Mesothelial cell of epicardium (in vitro differentiated cells): ENCODE measurements at places on chromosomes 5 and 9.

GRCh38 chr5:43994352-43994708 lies 391.4 kb downstream of the NNT start:
- H3K4me1 ChIP-seq = no peaks in the 10 kb centered on the region
- no peak overlapping the region for H3K4me3 ChIP-seq
- H3K27me3 ChIP-seq = no peaks in the 10 kb centered on the region
- DNase-seq = no peak
- H3K36me3 ChIP-seq = no peaks in the 10 kb centered on the region

- no peaks in the 10 kb centered on the region for H3K36me3 ChIP-seq
- no peak for DNase-seq
- H3K27ac ChIP-seq = no peak overlapping the region
Observed at GRCh38 chr5:113170707-113171106, 194.1 kb downstream of the DCP2 start.

DNA sequence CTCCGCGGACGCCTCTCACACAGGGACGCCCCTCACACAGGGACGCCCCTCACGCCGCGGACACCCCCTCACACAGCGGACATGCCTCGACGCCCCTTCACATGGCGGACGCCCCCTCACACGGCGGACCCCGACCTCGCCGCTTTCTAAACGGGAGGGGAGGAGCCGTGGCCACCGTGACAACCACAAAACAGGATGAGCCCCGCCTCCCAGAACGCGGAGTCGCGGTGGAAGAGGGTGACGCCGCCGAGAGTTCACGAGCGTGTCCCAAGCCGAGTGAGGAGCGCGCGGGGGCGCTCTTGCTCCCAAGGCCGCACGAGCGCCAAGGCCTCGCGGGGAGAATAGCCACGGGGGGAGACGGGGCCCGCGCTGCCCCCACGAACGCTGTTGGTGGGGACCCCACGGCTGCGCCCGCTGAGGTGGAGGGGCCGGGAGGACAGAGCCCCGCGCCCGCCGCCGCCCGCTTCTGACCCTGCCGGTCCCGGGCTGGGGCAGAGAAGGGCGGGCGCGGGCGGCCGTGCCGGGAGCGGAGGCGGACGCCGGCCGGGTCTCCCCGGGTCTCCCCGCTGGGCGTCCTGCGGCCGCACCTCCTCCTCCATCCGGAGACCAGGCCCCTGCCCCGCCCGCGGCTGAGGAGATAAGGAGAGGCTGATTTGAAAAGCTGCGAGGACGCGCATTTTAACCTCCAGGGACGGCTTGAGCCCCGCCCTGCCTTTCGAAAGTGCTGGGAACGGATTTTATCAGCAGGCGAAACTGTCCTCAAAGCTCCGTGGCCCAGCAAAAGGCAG lies 3.9 kb upstream of the NKD2 start:
- H3K27ac ChIP-seq = peak overlapping the region; percentile 81
- H3K36me3 ChIP-seq = no peaks in the 10 kb centered on the region
- peak; percentile 45 for DNase-seq
- peak overlapping the region; percentile 69 for H3K4me3 ChIP-seq

GRCh38 chr9:115850548-115851304 lies 302.9 kb upstream of the PAPPA start:
- no peak overlapping the region for H3K4me3 ChIP-seq
- H3K4me1 ChIP-seq = peaks cover 3% of the 10 kb centered on the region
- DNase-seq = no peak
- H3K27me3 ChIP-seq = no peaks in the 10 kb centered on the region

DNA sequence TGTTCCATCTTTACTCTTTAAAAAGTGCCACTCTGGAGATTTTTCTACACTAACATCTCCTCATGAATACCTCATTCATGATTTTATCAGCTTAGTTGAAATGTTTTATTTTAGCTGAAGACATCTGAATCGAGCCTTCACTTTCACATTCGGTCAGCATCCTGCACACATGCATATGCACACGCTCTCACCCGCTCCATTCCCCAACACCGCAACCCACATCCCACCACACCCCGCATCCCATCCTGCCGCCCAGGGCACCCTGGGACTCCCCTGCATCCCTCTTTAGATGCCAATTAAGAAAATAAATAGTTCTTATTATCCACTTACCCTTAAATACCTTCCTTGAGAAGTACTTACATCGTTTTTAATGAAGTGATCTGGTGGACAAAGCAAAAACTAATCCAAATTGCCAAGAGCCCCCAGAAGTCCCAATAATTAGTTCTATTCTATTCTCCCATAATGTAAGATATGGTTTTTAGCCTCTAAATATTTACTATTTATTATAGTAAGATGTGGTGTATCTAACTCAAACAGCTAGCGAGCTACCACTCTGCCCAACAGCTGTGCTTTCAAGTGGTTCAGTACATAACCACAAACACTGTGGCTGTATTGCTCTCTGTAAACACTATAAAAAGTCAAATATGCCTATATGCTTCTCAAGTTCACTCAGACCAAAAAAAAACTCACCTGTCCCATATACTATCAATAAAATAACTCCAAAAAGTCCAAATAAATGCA lies 38.2 kb downstream of the GZMK start:
- H3K4me3 ChIP-seq = no peak overlapping the region
- peaks cover 22% of the 10 kb centered on the region for H3K27me3 ChIP-seq
- no peaks in the 10 kb centered on the region for H3K36me3 ChIP-seq
- H3K4me1 ChIP-seq = no peaks in the 10 kb centered on the region
- H3K27ac ChIP-seq = no peak overlapping the region
- no peak for DNase-seq

GRCh38 chr5:148910216-148910615 lies 83.8 kb downstream of the ADRB2 start:
- no peak overlapping the region for H3K4me3 ChIP-seq
- no peak for DNase-seq
- H3K27me3 ChIP-seq = no peaks in the 10 kb centered on the region
- H3K36me3 ChIP-seq = no peaks in the 10 kb centered on the region

- peak overlapping the region; percentile 47 for H3K27ac ChIP-seq
- H3K4me3 ChIP-seq = no peak overlapping the region
- no peaks in the 10 kb centered on the region for H3K4me1 ChIP-seq
- peaks cover 24% of the 10 kb centered on the region for H3K36me3 ChIP-seq
- H3K27me3 ChIP-seq = no peaks in the 10 kb centered on the region
Observed at GRCh38 chr9:95887926-95888497, 12.5 kb downstream of the ERCC6L2 start.

GRCh38 chr5:43221502-43221901 lies 29.5 kb downstream of the NIM1K start:
- no peak for DNase-seq
- H3K27ac ChIP-seq = no peak overlapping the region
- H3K27me3 ChIP-seq = no peaks in the 10 kb centered on the region
- H3K4me3 ChIP-seq = no peak overlapping the region
- no peaks in the 10 kb centered on the region for H3K4me1 ChIP-seq

- DNase-seq = peak; percentile 58
- peaks cover 35% of the 10 kb centered on the region for H3K27me3 ChIP-seq
- peaks cover 22% of the 10 kb centered on the region for H3K4me1 ChIP-seq
- H3K36me3 ChIP-seq = no peaks in the 10 kb centered on the region
- peak overlapping the region; percentile 79 for H3K4me3 ChIP-seq
- peak overlapping the region; percentile 51 for H3K27ac ChIP-seq
Observed at GRCh38 chr5:77851176-77852067, 75.3 kb upstream of the TBCA start.

DNA sequence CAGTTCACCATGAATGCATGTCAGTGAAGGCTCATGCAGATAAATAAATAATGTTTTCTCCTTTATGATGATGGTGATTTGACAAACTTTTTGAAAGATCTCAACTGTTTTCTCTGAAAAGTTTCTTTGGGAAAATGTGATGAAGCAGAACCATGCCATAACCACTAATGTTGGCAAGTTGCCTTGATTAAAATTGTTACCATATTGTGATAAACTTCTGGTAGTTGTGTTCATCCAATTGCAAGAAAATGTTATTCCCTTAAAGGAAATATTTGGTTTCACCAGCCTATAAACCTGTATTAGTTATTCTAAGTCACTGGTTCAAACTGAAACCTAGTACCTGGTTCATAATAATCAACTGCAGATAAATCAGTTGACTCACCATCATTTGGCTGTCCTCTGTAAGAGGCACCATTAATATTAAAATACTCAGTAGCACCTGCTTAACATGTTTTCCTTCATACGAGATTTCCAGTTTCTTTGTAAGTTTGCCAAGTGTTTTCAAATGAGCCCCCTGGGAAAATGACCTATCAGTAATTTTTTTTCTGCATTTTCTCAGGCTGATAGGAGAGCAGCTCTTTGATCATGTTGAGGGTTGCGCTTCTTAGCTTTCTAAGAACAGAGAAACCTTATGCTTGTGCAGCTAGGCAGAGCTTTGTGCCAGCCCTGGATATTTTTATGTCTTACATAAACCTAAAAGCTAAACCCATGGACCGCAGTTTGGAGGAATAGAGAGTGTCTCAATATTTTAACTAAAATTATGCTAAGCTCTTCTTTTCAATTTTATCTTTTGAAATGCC lies 88.0 kb downstream of the LURAP1L start:
- no peak for DNase-seq
- peak overlapping the region; percentile 87 for H3K27ac ChIP-seq
- H3K27me3 ChIP-seq = no peaks in the 10 kb centered on the region
- H3K4me3 ChIP-seq = no peak overlapping the region
- peaks cover 38% of the 10 kb centered on the region for H3K4me1 ChIP-seq

DNA sequence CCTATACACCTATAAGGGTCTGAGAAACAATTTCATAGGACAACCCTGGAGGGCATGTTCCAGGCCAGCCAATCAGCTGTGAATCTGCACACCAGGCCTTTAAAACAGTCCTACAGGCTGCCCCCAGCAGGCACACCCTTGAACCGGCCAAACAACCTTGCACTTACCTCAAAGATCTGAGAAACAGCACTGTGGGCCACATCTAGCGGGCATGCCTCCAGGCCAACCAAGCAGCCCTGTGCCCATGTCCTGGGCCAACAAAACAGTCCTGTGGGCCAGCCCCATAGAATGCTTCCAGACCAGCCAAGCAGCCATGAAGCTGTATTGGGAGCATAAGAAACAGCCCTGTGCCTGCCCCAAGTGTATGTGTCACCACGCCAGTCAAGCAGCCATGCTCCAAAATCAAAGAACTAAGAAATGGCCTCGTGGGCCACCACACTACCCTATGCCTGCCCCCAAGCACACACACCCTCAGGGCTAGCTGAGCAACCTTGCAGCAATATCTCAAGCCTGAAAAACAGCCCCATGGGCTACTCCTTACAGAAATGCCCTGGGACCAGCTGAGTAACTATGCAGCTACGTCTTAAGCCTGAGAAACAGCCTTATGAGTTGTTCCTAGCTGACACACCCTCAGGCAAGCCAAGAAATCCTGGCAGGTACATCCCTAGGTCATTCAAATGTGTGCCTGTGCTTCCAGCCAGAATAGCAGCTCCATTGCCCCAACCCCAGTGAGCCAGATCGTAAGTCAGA lies 2243.8 kb upstream of the C9orf72 start:
- DNase-seq = no peak
- H3K27me3 ChIP-seq = no peaks in the 10 kb centered on the region
- no peak overlapping the region for H3K27ac ChIP-seq
- no peaks in the 10 kb centered on the region for H3K4me1 ChIP-seq
- H3K4me3 ChIP-seq = no peak overlapping the region
- H3K36me3 ChIP-seq = no peaks in the 10 kb centered on the region

GRCh38 chr5:75051217-75051751 lies 1.1 kb downstream of the GCNT4 start:
- peak overlapping the region; percentile 29 for H3K27ac ChIP-seq
- H3K36me3 ChIP-seq = no peaks in the 10 kb centered on the region
- peaks cover 32% of the 10 kb centered on the region for H3K27me3 ChIP-seq
- peak overlapping the region; percentile 78 for H3K4me3 ChIP-seq

DNA sequence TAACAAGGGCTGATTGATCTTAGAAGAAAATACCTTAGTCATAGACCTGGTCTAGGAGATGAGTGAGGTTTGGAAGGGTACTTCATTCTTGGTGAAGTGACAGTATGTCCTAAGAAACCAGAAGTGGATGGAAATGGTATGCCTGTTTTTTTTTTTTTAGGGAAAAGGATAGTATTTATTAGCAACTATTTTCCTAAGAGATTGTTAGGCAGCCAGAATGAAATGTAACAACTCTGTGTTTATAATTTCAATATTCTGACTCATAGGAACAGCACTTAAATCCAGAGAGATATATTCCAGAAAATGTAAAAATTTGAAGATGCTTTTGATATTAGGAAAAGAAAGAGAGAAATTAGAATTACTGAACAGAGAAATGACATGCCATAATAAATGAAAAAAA lies 21.2 kb upstream of the ARL14EPL start:
- H3K27ac ChIP-seq = no peak overlapping the region
- H3K4me1 ChIP-seq = no peaks in the 10 kb centered on the region
- DNase-seq = no peak
- no peaks in the 10 kb centered on the region for H3K36me3 ChIP-seq
- H3K27me3 ChIP-seq = peaks cover 10% of the 10 kb centered on the region

GRCh38 chr5:5342784-5343183 lies 79.7 kb upstream of the ICE1 start:
- H3K36me3 ChIP-seq = peaks cover 2% of the 10 kb centered on the region
- peaks cover 59% of the 10 kb centered on the region for H3K4me1 ChIP-seq
- H3K27ac ChIP-seq = peak overlapping the region; percentile 60

DNA sequence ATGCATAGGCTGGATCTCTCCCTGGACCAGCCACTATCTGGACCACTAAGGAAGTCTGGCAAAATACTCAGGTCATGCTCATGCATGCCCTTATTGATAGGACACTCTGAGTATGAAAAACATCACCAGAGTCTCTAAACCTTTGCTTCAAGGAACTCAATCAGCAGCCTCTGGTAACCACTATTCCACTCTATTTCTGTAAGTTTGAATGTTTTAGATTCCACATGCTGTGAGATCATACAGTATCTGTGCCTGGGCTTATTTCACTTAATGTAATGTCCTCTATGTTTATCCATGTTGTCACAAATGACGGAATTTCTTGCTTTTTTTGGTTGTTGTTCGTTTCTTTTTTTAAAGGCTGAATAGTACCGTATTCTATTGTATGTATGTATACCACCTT lies 68.3 kb downstream of the TARS1 start:
- H3K4me3 ChIP-seq = no peak overlapping the region
- no peak overlapping the region for H3K27ac ChIP-seq
- no peak for DNase-seq
- H3K4me1 ChIP-seq = no peaks in the 10 kb centered on the region
